ENCODE measurements at places on chromosomes 13 and 19. TPM values are rescaled to one million over a fixed set of nuclear protein-coding genes. Genes with fewer than 3 reads are reported as not detected.

Gene IZUMO2
- not detected for total RNA-seq

Gene FAM216B
- total RNA-seq = not detected

DNA sequence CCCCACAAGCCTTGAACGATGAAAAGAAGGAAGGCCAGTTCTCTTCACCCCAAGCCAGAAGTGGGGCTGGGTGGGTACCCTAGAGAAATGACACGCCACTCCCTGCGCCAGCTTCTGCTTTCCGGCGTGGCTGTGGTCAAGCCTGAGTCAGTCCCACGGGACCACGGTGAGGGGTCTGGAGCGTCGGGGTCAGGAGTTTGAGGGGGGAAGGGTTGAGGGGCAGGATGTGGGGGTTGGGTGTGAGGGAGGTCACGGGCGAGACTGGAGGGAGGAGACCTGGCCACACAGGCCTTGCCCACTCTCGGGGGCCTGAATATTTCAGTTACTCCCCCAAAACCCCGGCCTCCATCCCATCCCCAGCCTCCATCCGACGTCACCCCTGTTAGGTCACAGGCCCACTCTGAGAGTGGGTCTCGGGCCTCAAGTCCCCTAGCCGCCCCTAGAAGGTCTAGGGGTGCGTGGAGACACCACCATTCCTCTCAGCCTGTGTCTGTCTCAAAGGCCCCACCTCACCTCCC is 500 bp upstream of the IFI30 start:
- peak overlapping the region; percentile 94 for H3K4me3 ChIP-seq
- H3K4me1 ChIP-seq = no peaks in the 10 kb centered on the region
- H3K36me3 ChIP-seq = peaks cover 29% of the 10 kb centered on the region
- peak overlapping the region; percentile 89 for H3K27ac ChIP-seq
- H3K27me3 ChIP-seq = no peaks in the 10 kb centered on the region
- no peak for ATAC-seq

DNA sequence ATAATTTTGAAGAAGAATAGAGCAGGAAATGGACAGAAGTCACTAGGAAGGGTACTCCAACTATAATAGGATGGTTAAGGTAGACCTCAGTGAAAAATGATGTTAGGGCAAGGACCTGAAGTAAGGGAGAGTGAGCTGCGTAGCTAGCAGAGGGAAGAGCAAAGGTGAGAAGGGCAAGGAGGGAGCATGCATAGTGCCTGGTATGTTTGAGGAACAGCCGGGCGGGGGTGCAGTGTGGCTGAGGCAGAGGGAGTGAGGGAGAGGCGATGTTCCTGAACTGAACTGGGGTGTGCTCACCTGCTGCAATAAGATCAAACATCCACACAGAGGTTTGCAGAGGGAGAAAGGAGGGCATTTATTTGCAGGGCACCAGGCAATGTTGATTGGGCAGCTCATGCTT is 110.4 kb downstream of the DNAJC15 start:
- H3K4me1 ChIP-seq = no peaks in the 10 kb centered on the region
- H3K4me3 ChIP-seq = no peak overlapping the region
- H3K27me3 ChIP-seq = peaks cover 32% of the 10 kb centered on the region
- no peaks in the 10 kb centered on the region for H3K36me3 ChIP-seq

GRCh38 chr13:77113496-77113895 is 86.5 kb upstream of the FBXL3 start:
- H3K27ac ChIP-seq = no peak overlapping the region
- no peaks in the 10 kb centered on the region for H3K4me1 ChIP-seq
- no peaks in the 10 kb centered on the region for H3K27me3 ChIP-seq
- H3K4me3 ChIP-seq = no peak overlapping the region
- peaks cover 87% of the 10 kb centered on the region for H3K36me3 ChIP-seq
- ATAC-seq = no peak

- ATAC-seq = no peak
- H3K4me1 ChIP-seq = no peaks in the 10 kb centered on the region
- no peak overlapping the region for H3K4me3 ChIP-seq
- H3K36me3 ChIP-seq = no peaks in the 10 kb centered on the region
- H3K27me3 ChIP-seq = peaks cover 19% of the 10 kb centered on the region
Observed at GRCh38 chr13:28041031-28041461, 52.6 kb upstream of the URAD start.

DNA sequence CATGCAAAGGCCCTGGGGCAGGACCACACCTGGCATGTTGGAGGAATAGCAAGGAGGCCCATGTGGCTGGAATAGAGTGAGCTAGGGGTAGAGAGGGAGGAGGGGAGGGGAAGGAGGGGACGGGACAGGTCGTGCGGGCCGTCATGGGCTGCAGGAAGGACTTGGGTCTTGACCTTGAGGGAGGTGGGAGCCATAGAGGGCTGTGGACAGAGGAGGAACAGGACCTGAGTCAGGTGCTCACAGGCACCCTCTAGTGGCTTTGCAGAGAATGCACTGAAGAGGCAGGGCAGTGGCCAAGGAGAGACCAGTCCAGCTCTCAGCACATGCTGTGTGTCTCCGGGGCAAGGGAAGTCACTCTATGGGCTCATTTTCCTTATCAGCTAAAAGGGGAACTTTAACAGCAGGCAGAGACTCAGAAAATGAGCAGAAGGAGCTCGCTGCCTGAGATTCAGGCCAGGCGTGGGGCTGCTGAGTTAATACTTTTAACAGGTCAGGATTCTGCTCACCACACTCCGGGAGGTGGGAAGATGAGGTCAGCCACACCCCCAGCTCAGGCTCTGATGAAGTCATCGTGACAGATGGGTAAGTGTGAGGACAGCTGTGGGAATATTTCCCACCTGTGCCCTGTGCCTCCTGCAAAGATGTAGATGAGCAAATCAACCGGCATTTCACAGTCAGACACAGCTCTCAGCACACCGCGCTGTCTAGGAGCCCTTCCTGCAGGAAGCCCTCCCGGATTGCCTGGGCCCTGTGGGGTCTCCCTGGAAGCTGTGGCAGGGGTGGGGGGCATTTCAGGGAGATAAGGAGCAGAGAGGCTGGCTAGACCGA is 6.0 kb upstream of the TNFAIP8L1 start:
- peak overlapping the region; percentile 13 for H3K4me3 ChIP-seq
- ATAC-seq = peak; percentile 76
- H3K36me3 ChIP-seq = no peaks in the 10 kb centered on the region
- peak overlapping the region; percentile 3 for H3K27ac ChIP-seq
- H3K4me1 ChIP-seq = peaks cover 5% of the 10 kb centered on the region

DNA sequence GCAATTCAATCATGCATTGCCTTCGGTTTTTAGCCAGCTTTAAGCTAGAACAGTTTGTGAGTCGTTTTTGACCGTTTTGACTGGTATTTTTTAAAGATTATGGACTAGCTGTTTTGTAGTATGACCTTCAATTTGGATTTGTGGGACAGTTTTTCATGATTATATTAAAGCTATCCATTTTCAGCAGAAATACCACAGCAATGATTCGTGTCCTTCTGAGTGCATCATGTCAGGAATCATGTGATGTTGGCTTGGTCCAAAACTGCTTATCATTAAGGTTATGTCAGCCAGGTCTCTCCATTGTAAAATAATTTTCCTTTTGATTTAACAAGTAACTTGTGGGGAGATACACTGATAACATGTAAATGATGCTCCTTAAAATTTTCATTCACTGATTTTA is 229.0 kb downstream of the POSTN start:
- H3K4me1 ChIP-seq = no peaks in the 10 kb centered on the region
- no peak for ATAC-seq
- no peaks in the 10 kb centered on the region for H3K27me3 ChIP-seq
- no peak overlapping the region for H3K27ac ChIP-seq

DNA sequence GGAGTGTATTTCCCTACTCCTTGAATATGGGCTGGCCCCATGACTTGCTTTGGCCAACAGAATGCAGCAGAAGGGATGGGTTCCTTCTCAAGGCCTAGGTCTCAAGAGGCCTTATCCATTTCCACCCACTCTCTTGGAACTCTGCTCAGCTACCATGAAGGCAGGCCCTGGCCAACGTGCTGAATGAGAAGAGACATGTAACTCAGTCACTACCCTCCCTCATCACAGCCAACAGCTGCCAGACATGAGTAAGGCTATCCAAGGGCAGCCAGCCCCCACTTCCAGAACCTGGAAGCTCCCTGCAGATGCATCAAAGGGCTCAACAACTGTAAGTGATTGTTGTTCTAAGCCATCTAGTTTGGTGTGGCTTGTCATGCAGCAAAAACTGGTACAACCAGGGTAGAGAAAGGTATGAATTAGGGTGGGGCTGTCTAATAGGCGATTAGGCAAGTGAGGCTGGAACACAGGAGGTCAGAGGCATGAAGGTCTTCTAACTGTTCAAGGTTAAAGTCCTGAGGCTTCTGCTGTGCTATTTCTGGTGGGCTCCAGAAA is 1.4 kb upstream of the RASL11A start:
- peaks cover 5% of the 10 kb centered on the region for H3K27me3 ChIP-seq
- ATAC-seq = no peak
- H3K4me3 ChIP-seq = no peak overlapping the region
- no peak overlapping the region for H3K27ac ChIP-seq
- H3K4me1 ChIP-seq = peaks cover 14% of the 10 kb centered on the region

GRCh38 chr13:27960362-27961226 is 8.5 kb downstream of the CDX2 start:
- peaks cover 48% of the 10 kb centered on the region for H3K27me3 ChIP-seq
- H3K36me3 ChIP-seq = no peaks in the 10 kb centered on the region
- no peak overlapping the region for H3K27ac ChIP-seq

- no peaks in the 10 kb centered on the region for H3K27me3 ChIP-seq
- peaks cover 27% of the 10 kb centered on the region for H3K4me1 ChIP-seq
- peak overlapping the region; percentile 95 for H3K27ac ChIP-seq
- peaks cover 19% of the 10 kb centered on the region for H3K36me3 ChIP-seq
- peak; percentile 8 for ATAC-seq
- H3K4me3 ChIP-seq = peak overlapping the region; percentile 80
Observed at GRCh38 chr19:8517551-8518442, 3.8 kb upstream of the ZNF414 start.

All from activated T-helper 17 cell treated with anti-CD3 and anti-CD28 coated beads, Interleukin-2, amount 50 U/mL, for 72 hours (primary cell).